ENCODE measurements at places on chromosomes 12 and 14.

DNA sequence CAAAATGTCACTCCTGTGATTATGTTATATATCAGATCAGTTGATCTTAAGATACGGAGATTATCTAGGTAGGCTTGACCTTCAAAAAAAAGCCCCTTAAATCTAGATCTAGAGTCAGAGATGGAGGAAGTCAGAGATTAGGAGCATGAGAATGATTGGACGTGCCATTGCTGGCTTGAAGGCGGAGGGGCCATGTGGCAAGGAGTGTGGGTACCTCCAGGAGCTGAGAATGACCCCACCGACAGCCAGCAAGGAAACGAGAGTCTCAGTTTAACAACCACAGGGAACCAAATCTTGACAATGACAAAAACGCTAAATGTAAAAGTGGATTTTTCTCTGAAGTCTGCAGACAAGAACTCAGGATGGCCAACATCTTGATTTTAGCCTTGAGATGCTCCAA, 32.5 kb upstream of the MANSC4 start:
- DNase-seq = no peak

DNA sequence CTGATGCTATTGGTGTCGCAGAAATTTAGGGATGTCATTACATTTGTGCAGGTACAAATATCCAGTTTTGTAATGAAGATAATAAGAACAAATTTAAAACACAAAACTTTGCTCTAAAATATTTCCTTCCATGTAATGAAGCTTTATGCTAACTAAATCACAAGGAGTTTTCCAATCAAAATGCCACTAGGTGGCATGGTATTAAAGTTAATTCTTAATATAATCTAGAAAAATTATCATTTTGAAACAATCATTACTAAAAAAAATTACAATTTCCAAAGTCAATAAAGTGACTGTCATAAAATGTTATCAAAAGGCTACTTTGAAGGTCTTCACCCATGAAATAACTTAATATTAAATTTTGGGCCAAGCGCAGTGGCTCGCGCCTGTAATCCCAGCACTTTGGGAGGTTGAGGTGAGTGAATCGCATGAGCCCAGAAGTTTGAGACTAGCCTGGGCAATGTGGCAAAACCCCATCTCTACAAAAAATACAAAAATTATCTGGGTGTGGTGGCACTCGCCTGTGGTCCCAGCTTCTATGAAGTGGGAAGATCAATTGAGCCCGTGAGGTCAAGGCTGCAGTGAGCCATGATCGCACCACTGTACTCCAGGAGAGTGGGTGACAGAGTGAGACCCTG, 77.4 kb downstream of the KIF21A start:
- DNase-seq = no peak

DNA sequence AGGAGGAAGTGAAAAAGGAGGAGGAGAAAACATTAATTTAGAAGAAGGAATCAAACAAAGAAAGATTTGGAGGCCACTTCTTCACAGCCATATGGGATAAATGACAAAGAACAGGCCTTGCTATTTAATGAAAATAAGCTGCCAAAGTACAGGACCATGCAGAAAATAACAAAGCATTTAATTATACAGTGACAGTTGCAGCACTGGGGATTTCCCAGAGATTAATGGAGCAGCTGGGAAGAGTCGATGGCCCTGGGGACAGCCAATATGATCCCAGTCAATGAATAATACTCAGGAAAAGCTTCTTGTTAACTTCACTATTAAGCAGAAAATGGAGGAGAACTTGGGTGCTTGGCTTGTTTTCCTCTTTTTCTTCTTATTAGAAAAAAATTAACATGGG, 34.6 kb downstream of the RERG start:
- no peak for DNase-seq

DNA sequence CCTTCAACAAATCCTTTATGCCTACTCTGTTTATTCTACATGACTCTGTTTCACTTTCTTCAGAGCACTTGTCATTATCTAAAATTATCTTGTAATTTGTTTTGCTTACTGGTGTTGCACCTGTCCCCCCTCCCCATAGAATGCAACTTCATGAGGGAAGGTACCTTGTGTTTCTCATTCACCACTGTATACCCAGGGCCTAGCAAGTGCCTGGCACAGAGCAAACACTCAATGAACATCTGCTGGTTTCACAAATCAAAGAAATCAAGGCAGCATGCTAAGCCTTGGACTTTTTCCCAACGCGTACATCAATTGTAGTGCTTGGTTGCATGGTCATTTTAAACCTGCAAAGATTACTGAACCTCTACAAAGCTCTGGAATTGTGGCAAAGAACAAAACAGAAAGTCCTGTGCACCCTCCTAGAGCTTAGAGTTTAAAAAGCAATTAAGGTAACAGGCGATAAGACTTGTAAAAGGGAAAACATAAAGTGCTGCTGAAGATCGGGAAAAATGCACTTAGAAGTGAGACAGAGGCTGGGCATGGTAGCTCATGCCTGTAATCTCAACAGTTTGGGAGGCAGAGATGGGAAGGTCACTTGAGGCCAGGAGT, 479.1 kb downstream of the MED13L start:
- DNase-seq = no peak
